ENCODE measurements at places on chromosomes 16 and 17.

DNA sequence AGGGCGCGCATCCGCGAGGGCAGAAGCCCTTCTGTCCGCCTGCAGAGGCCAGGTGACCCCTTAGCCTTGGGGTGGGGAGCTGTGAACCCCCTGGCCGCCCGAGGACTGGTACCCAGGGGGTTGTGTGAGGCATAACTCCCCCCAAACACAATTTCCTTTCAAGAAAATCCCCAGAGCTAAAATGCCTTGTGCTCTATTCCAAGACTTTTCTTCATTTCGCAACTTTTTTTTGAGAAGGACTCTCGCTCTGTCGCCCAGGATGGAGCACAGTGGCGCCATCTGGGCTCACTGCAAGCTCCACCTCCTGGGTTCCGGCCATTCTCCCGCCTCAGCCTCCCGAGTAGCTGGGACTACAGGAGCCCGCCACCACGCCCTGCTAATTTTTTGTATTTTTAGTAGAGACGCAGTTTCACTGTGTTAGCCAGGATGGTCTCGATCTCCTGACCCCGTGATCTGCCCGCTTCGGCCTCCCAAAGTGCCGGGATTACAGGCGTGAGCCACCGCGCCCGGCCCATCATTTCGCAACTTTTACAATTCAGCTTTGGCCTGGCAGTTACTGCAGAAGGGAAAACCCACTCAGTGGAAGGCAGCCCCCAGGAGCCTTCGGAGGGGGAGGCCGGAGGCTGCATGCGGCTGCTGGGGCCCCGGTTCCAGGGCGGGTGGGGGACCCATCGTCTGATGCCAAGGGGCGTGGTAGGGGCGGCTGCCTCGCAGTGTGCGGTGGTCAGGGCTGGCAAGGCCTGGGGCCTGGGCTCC lies 963 bp upstream of the APRT start:
- no peak for DNase-seq

DNA sequence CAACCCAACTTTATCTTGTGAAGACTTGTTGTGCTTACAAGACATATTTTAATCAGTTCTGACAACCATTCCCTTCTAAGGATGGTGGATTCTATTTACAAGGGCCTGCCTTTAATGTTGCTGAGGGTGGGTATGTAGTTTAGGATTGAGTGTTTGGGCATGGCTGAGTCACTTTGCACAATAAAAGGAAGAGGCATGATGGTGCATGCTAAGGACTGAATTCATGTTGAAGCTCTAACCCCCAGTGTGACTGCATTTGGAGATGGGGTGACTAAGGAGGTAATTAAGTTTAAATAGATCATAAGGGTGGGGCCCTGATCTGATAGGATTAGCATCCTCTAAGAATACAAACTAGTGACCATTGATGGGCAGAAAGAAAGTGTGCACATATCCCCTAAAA lies 196.1 kb upstream of the HS3ST3A1 start:
- DNase-seq: no peak

DNA sequence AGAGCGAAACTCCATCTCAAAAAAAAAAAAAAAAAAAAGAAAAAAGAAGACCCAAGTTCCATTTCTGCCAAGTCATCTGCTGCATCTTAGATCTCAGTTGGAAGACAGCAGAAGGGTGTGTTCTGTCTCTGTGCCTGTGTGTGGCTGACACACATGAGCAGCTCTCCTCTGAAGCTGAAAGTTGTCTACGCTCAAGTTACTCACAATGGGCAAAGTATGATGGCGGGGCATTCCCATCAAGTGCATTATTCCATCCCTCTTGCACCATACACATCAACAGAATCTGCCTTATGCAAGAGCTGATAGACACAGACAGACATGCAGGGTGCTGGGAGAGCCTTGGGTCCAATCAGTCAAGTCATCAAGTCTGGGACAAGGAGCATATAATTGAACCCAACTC lies 402.2 kb downstream of the XYLT1 start:
- DNase-seq: no peak

DNA sequence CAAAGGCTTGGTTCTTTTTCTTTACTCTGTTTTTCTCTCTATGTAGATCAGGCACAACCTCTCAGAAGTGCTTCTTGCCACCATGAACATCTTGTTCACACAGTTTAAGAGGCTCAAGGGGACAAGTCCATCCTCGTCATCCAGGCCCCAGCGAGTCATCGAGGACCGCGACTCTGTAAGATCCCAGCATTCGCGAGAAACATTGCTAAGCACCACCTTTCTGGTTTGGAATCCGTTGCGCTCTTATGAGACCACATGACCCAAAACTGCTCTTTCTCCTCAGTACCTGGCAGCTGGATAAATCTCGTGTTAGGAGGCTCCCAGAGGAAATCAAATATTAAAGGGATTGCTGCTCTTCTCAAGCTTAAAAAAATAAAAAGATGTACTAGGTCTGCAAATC lies 23.3 kb upstream of the SLC12A3 start:
- no peak for DNase-seq

Measured in AG04449 (cell line).